Right ventricle myocardium superior (tissue), 1 donor: ENCODE measurements at places on chromosomes 3 and 15.

- DNase-seq = no peak
Measured at GRCh38 chr3:18046131-18046915, 303.9 kb upstream of the TBC1D5 start.

DNA sequence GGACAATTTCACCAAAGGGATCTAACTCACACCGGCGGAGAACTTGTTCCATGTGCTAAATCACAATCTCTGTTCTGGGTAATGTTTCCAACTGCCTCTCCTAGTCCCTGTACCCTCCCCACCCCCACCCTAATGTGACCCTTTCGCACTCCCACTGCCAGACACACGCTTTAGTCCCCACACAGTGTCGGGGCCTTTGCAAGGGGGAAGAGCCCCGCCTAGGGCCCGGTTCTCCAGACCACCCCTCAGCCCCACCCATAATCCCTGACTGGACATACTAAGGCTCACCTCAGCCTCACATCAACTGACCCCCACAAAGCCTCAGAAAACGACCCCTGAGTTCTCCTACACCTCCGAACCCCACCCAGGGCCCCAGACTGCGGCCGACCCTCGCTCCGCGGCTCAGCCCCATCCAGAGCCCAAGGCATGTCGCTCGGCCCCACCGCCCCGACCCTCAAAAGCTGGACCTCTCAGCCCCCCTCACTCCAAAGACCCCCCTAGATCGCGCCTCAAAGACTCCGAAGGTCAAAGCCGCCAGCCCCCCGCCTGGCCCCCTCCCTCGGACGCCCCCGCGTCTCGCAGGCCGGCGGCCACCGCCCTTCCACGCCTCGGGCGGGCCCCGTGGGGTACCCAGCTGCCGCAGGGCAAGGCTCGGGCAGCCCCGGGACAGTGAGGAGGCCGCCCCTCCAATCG lies 72.0 kb upstream of the MAP4 start:
- DNase-seq = no peak

DNA sequence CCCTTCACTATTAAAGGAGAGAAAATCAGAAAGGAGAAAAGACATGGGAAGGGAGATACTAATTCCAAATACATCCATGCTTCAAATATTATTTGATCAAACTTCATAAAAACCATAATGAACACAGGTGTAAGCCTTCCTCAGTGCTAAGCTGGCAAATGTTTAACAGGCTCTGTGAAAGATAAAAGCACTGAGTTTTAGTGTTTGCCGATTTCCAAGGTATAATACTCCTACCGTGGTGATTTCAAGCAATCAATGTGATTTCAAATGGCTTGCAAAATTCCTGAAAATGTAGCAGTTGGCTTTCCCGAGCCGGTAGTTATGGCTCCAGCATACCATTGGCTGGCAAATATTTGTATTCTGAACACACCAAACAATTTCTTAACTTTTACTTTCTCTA lies 732.3 kb upstream of the GOLIM4 start:
- no peak for DNase-seq

DNA sequence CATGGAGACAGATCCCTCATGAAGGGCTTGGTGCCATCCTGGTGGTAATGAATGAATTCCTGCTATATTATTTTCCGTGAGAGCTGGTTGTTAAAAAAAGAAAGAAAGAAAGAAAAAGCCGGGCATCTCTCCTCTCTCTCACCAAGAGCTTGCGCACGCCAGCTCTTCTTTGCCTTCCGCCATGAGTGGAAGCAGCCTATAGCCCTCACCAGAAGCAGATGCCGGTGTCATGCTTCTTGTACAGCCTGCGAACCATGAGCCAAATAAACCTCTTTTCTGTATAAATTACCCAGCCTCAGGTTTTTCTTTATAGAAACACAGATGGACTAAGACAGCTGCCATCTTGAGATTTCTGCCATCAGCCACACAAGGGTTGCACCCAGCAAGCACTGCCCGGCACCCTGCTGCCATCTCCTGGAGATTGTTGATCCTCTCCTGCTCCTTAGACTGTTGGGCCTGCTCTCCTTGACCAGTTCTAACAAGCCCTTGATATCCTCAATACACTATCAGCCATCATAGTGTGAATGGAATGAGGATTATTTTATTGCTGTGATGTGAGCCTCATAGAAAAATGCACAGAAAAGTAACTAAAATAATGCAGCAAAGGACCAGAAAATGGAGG lies 3.5 kb upstream of the AHSG start:
- DNase-seq = no peak

GRCh38 chr3:15403495-15403894 lies 23.8 kb downstream of the METTL6 start:
- DNase-seq = no peak

GRCh38 chr3:154349223-154349622 lies 24.9 kb upstream of the DHX36 start:
- no peak for DNase-seq

GRCh38 chr3:2554656-2555055 lies 456.0 kb downstream of the CNTN4 start:
- no peak for DNase-seq
